ENCODE measurements at places on chromosomes 7 and 10. TPM values are rescaled to one million over a fixed set of nuclear protein-coding genes. Genes with fewer than 3 reads are reported as not detected.

DNA sequence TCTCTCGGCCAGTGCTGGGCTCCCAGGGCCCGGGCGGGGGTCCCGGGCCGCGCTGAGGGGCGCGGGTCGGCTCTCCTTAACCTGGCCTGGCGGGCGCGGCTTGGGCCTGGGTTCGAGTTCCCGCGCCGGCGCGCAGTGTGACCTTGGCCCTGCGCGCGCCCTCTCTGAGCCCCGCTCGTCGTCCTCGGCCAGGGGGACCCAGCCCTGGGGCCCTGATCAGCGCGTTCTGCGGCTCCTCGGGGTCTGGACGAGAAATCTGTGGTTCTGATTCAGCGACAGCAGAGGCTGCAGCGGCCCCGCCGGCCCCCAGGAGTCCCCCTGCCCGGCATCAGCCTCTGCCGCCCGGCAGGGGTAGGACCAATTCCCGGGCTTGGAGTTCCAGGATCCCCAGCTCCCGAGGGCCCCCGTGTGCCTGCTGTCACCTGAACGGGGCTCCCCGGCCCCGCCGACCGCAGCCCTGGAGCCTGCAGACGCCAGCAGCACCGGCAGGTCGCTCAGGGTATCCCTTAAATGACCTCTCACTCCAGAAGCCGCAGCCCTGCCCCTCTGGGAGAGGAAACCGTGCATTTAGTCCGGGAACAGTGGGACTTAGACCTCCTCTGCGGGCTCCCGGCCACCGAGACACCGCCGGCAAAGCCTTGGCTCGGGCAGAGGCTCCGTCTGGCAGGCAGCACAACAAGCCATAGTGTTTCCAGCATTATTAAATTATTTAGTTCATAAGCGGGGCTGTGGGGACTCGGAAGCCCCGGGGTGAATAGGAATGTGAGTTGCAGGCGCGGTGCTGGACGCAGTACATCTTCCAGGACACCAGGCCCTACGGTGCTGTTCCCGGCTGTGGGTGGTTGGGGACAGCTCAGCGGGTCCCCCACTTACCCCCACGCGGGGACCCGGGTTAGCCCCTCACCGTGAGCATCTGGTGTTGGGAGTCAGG lies 572 bp downstream of the CHST12 start:
- H3K36me3 ChIP-seq, result no peaks in the 10 kb centered on the region

Gene ICA1
- 31.1 TPM for total RNA-seq

DNA sequence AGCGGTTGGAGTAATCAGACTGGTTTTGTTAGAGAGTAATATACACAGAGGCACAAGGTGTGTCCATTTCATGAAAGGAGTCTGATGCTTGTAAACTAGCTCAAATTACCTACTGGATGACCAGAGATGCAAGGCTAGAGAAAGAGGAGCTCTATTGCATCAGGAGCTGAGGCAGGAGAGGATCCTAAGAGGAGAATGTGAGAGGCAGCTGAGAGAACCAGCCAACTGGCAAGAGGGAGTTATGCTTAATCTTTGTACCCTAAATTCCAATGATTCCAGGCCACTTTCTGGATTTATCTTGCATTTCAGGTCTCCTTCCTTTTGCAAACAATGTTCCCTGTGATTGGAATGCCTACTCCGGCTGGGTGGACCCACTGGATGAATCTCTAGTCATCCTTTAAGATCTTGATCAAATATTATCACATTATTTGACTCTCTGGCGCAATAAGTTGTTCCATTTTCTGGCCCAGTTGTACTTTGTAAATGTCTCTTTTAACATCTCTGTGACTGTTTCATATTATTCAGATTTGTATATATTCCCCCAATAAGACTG lies 57.5 kb upstream of the PTPN12 start:
- H3K4me1 ChIP-seq, result no peaks in the 10 kb centered on the region
- no peaks in the 10 kb centered on the region for H3K36me3 ChIP-seq
- no peaks in the 10 kb centered on the region for H3K27me3 ChIP-seq

- H3K27me3 ChIP-seq, result no peaks in the 10 kb centered on the region
- no peaks in the 10 kb centered on the region for H3K4me1 ChIP-seq
- no peak within 1 kb of the TSS for H3K4me3 ChIP-seq
- no peaks in the 10 kb centered on the region for H3K36me3 ChIP-seq
- no peak within 1 kb of the TSS for H3K27ac ChIP-seq
Measured at GRCh38 chr7:45888185-45888992, at the start of gene IGFBP1. Gene IGFBP1, plus strand, starts transcription at chr7:45888488. Its CDS starts 165 bp downstream, at chr7:45888653.

- H3K27ac ChIP-seq, result no peak overlapping the region
- H3K36me3 ChIP-seq, result no peaks in the 10 kb centered on the region
- no peak for DNase-seq
Measured at GRCh38 chr10:125021686-125022344, 79.9 kb downstream of the ZRANB1 start.

Gene HSPA12A
- 25.7 TPM for total RNA-seq

DNA sequence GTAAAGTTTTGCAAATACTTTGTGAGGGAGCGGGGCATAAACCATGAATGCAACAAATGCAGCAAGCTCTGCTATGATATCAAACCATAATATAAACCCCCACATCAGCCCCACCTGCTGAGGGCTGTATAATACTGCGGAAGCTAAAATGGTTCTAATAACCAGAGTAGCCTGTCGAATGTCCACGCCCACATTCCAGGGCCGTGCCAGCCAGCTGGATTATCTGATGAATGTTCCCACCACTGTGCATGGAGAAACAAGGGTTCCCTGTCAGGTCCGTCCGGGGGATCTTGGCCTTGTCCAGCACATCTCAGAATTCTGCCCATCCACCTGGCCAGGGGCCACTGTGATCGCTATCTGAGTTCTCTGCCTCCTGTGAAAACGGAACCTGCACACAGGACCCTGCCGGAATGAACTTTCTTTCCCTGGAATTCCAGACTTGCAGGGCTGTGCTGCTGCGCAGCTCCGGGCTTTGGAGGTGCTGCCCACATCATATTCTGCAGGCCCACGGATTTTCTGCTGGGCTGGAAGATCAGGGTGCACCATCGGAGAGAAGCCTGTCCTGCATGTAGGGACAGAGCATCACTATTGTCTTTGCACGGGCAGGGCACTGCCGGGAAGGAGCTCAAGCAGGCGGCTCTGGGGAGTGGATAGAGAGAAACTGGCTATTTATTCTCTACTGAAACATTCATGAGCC lies 77.0 kb upstream of the GNA12 start:
- no peak overlapping the region for H3K4me3 ChIP-seq
- no peak for DNase-seq
- no peaks in the 10 kb centered on the region for H3K4me1 ChIP-seq
- no peaks in the 10 kb centered on the region for H3K27me3 ChIP-seq

DNA sequence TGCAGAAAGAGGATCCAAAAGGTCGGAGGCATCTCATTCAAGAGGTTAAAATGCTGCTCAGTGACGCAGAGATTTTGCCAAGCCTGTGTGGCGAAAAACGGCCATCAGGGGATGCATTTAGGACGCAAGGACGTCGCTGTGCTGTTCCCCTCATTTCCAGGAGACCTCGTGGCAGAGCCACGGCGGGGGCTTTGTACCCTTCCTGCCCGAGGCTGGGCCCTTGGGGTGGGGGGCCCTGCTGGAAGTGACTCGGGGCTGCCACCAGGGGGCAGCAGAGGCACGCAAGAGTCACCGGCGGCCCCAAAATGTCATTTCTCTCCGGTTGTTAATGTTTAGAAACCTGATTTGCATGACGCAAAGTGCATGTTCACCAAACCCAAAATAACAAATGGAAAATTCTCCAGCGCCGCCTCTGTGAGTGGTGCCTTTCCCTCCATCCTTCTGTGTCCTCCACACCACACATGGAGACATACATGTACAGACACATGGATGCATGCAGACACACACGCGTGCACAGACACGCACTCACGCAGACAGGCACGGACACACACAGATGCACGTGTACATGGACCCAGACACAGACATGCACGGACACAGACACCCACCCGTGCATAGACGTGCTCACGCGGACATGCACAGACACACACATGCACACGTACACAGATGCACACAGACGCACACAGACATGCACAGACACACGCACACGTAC lies 51.0 kb upstream of the NKX6-2 start:
- no peaks in the 10 kb centered on the region for H3K36me3 ChIP-seq
- no peak overlapping the region for H3K4me3 ChIP-seq
- H3K27ac ChIP-seq, result no peak overlapping the region
- peak; percentile 78 for DNase-seq

- H3K4me1 ChIP-seq, result no peaks in the 10 kb centered on the region
- H3K27me3 ChIP-seq, result no peaks in the 10 kb centered on the region
- H3K27ac ChIP-seq, result no peak overlapping the region
- H3K36me3 ChIP-seq, result no peaks in the 10 kb centered on the region
- no peak overlapping the region for H3K4me3 ChIP-seq
- DNase-seq, result no peak
Measured at GRCh38 chr10:35416619-35417312, 80.5 kb downstream of the CCNY start.

DNA sequence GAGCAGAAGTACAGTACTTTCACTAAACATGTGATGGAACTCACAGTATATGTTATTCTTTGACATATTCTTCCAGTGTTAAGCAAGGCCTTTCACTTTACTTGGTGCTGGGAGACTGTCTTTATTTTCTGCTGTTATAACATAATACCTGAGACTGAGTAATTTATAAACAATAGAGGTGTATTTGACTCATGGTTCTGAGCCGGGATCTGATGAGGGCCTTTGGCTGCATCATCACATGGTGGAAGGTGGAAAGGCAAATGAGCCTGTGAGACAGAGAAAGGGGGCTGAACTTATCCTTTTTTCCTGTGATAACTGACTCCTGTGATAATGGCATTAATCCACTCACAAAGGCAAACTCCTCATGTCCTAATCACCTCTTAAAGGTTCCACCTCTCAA lies 1.4 kb downstream of the SUPV3L1 start:
- H3K4me3 ChIP-seq, result no peak overlapping the region
- no peak for DNase-seq
- no peaks in the 10 kb centered on the region for H3K36me3 ChIP-seq

- H3K27me3 ChIP-seq, result no peaks in the 10 kb centered on the region
- no peak for DNase-seq
- no peak overlapping the region for H3K27ac ChIP-seq
Measured at GRCh38 chr10:129350690-129351089, 116.4 kb upstream of the MGMT start.

Gene CPED1
- 119 TPM for total RNA-seq

Gene ANK3
- total RNA-seq, result 24.3 TPM

DNA sequence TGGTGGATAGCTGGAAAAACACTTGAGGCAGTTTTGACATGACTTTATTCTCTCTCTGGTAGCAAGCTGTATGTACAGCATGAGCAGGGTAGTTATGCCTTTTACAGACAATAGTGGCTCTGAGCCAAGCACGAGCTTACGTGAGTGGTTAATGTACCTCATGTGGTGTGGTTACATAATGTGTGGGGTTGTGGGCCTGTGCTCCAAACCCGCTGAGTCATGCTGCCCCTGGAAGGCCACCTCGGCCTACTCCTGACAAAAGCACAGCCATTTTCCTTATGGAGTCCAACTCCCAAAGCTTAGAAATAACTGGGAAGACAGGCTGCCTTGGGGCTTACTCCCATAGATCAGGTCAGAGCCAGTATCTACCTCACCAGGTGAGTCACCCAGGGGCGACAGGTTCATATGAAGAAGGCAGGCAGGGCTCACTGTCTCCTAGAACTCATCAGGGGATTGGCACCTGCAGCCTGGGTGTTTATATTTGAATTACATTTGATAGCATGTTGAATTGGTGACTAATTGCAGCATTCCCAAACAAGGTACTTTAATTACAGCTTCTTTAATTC lies 404.5 kb downstream of the ADRA2A start:
- H3K4me1 ChIP-seq, result no peaks in the 10 kb centered on the region
- DNase-seq, result no peak
- H3K36me3 ChIP-seq, result no peaks in the 10 kb centered on the region
- no peaks in the 10 kb centered on the region for H3K27me3 ChIP-seq
- H3K4me3 ChIP-seq, result no peak overlapping the region
- no peak overlapping the region for H3K27ac ChIP-seq

Measured in aorta (tissue), 5 donors.